ENCODE measurements at places on chromosomes 16 and 17.

DNA sequence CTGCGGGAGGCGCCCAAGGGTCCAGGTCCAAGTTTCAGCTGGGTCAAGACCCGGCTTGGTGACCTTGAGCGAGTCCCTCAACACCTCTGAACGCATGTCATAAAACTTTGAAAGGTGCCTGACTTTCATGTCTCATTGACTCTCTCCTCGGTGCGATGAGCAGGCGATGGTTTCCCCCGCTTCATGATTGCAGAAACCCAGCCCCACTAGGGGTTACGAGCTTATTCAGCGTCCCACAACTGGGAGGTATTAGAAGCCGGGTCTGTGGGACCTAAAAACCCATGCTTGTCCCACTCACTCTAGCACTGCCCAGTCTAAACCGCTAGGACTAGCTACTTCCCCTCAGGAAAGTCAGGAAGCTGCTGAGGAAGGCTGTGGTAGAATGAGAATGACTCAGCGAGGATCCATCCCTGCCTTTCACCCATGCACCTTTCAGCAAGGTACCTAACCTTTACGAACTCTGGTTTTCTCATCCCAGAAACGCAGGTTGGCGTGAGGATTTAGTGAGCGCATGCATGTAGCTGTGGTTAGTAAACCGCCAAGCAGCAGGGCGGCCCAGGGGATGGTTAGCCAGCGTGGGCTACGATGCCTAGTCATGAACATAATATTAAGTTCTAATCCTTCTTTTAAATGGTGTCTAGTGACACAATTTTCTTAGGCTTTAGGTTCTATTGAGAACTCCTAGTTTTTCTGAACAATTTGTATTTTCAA is 26.2 kb upstream of the RFFL start:
- peak; percentile 56 for DNase-seq

GRCh38 chr16:52861614-52862022 is 191.1 kb downstream of the CHD9NB start:
- no peak for DNase-seq

DNA sequence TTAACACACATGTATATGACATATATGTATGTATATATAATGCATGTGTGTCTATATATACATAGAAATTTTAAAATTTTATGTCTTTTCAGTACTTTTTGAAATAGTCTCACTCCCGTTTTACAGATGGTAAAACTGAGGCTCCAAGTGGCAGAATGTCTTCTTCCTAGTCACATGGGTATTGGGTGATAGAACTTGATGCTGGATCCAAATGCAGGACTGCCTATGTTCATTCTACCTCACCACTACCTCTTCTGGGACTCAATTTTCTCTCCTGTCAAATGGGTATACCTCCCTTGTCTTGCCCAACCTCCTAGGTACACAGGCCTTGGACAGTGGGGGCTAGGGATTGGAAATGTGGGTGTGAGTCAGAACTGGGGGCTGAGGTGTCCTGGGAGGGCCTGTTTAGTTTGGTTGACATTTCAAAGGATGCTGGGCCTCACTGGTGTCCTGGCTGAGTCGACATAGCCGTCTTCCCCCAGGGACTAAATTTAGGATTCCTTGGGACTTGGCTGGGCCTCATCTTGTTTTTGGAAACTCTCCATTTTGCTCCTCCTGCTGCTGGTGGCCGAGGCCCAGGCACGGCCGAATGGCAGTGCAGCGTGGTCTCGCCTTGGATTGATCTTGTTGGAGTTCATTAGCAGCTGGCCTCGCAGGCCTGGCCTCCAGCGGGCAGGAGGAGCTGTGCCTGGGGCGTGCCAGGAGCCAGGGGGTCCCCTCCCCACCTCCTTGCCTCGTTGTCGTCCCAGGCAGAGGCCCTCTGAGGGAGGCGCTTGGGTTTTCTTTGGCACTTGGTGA is 25.9 kb downstream of the NKD1 start:
- no peak for DNase-seq

GRCh38 chr17:75430159-75430974 is 24.9 kb upstream of the GRB2 start:
- no peak for DNase-seq

DNA sequence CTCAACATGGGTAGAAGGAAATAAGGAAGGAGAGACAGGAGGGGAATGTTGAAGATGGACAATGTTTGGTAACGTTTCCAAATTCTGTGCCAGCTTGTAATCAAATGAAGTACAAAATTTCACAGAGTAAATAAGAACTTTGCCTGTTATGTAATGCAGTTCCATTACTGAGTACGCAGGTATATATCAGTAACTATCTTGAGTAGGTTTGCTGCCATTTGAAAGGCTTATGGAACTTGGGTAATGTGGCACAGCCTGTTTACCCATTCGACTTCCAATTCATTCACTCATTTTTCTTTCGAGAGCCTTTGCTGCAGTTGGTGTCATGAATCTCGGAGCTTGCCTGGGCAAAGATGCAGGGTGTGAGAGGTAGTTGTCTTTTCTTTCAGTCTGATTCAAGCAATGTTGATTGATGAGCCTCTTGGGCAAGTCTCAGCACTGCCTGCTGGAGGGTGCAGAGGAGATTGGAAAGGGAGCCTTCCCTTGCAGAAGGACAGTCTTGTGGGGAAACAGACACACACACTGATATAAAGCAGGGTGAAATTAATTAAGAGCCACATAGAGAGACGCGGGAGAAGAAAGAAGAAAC is 53.4 kb downstream of the ZNF18 start:
- DNase-seq = no peak

GRCh38 chr16:85284141-85284817 is 172.0 kb upstream of the CIBAR2 start:
- DNase-seq = no peak

GRCh38 chr16:56860226-56861020 is 4.6 kb upstream of the SLC12A3 start:
- peak; percentile 31 for DNase-seq

DNA sequence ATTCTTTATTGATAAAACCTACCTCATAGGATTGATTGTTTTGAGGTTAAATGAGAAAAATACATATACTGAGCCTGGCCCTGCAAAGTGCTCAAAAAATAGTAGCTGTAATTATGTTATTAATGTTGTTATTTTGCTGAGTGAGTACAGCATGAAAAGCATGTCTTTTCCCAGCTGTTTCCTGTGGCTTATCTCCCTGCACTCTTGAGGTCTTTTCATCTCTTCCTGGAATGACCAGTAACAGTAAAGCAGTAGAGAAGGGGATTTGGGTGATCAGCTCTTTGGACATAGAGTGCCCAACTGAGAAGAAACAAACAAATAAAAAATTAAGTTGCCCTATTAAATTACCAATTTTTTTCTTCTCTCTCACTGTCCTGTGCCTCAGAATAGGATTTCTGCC is 53.7 kb downstream of the NFAT5 start:
- DNase-seq = no peak

GRCh38 chr17:34169496-34169895 is 85.6 kb upstream of the CCL2 start:
- DNase-seq = no peak

DNA sequence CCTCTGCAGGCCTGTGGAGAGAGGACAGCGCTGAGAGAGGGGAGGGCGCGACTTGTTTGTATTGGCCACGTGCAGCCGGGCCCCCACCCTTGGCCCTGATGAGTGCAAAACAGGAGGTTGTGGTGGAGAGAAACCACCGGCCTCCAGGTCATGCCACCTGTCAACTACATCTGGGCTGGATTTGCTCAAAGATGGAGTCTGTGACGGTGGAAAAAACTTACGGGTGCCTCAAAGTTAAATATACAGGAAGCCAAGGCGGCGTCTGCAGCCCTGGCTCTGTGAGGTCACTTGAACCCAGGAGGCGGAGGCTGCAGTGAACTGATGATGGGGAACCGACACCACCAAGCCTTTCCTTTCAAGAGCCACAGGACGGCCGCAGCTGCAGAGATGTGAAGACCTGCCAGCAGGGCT is 15.7 kb downstream of the C16orf74 start:
- DNase-seq = no peak

DNA sequence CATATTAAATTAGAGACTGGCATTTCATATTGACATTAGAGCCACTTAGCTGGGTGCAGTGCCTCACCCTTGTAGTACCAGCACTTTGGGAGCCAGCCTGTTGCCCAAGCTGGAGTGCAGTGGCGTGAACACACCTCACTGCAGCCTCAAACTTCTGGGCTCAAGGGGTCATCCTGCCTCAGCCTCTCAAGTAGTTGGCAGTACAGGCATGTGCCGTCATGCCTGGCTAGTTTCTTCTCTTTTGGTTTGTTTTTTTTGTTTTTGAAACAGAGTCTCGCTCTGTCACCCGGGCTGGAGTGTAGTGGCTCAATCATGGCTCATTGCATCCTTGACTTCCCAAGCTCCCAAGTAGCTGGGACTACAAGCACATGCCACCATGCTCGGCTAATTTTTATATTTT is 8.7 kb downstream of the PPM1E start:
- no peak for DNase-seq

DNA sequence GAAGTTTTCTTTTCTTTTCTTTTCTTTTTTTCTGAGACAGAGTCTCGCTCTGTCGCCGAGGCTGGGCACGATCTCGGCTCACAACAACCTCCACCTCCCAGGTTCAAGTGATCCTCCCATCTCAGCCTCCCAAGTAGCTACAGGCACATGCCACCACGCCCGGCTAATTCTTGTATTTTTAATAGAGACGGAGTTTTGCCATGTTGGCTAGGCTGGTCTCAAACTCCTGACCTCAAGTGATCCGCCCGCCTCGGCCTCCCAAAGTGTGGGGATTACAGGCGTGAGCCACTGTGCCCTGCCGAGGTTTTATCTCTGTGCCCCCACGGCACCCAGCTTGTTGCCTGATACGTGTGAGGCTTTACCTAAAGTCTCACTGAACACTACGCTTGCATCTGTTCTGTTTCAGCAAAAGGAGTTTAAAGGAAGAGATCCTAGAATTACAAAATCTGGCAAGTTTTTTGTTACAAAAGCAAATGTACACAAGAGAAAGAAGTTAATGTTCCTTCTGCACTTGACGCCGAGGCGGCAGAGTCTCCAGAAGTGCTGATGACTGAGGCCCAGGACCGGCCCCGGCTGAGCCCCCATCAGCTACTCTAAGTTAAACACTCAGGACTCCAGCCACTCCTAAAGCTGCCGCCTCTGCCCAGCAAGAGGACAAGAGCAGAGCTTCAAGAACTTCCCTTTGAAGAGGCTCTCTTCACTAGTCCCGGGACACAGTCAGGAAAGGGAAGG is 9.2 kb downstream of the ABCA3 start:
- no peak for DNase-seq

Measured in stimulated activated CD4-positive, alpha-beta T cell treated with anti-CD3 and anti-CD28 coated beads, Interleukin-2, amount 100 ng/mL, for 24 hours (primary cell).